ENCODE measurements at places on chromosomes 2 and 18.

GRCh38 chr18:79698668-79699335 lies 19.2 kb downstream of the CTDP1 start:
- DNase-seq, result no peak

DNA sequence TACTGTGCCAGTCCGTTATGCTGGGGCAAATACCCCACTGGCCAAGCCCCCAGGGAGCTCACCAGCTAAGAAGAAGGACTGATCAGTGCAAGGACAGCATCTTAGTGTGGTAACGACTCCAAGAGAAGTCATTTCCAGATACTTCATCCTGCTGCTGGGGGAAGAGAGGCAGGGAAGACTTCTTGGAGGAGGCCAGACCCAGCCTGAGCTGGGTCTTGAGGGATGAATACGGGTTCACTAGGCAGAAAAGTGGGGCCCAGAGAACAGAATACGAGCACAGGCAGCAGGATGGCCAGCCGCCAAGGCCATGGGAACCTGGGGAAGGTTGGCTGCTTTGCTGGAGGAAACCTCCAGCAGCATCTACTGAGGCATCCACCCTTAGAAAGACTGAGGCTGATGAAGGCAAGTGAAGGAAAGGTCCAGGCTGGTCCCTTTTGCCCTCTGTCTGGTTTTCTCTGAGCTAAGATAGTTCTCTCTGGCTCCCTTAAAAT lies 84.1 kb downstream of the GLI2 start:
- no peak for DNase-seq

- no peak for DNase-seq
These were observed 21.9 kb downstream of the EVA1A start for GRCh38 chr2:75538521-75539490.

- no peak for DNase-seq
These were observed 15.6 kb upstream of the CNDP1 start for GRCh38 chr18:74518456-74519295.

GRCh38 chr2:128293870-128294455 lies 24.7 kb downstream of the HS6ST1 start:
- no peak for DNase-seq

DNA sequence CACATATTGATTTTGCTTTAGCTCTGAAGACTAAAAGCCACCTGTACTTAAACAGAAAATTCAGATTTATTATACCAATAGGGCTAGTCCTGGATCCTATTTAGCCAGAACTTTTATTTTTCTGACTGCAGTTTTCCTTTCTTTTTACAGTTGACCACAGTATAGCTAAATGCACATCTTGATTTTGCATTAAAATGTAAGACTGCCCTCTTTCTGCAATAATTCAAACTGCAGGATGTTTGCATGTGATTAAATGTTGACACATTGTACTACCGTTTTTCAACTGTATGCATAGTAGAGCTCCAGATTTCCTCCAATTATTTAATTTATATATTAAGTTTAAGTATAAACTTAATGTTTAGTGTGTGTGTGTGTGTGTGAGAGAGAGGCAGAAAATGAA lies 1262.9 kb downstream of the SUCLG1 start:
- DNase-seq, result peak; percentile 46

- no peak for DNase-seq
These were observed 46.4 kb upstream of the MRPL33 start for GRCh38 chr2:27724905-27725701.

GRCh38 chr2:62801814-62802523 lies 96.5 kb downstream of the EHBP1 start:
- no peak for DNase-seq

DNA sequence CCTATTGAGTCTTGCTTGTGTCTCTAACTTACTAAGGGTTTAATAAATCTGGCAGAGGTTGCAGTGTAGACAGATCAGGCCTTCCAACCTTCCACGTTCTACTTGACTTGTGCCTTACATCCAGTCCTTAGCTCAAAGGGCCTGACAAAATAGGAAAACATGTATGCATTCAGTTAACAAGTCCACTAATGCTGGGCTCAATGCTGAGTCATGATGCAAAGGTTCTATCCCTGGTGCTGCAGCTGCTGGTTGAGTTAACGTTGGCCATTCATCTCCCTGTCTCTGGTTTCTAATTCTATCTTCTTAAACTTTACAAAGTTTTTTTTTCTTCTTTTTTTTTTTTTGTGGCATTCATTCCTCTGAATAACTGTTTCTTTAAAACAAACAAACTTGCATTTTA lies 46.3 kb upstream of the ITGB6 start:
- peak; percentile 27 for DNase-seq

DNA sequence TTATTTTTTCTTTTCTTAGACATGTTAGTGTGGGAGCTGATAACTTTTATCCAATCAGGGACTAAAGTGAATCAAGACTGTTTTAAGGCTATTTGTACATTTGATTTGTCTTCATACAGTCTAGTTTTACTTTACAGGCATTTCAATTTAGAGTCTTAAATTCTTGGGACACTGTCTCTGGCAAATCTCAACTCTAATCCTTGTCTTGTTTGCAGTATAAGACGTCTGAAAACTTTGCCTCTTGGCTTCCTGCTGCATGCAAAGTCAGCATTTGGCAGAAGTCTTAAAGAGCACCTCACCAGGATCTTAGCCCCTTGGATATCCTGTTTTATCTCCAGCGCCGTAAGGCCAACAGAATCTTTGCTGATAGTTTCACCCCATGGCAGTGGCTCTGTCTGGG lies 30.3 kb downstream of the SPOPL start:
- DNase-seq, result no peak

GRCh38 chr18:48303883-48304282 lies 105.3 kb downstream of the ZBTB7C start:
- DNase-seq, result no peak

DNA sequence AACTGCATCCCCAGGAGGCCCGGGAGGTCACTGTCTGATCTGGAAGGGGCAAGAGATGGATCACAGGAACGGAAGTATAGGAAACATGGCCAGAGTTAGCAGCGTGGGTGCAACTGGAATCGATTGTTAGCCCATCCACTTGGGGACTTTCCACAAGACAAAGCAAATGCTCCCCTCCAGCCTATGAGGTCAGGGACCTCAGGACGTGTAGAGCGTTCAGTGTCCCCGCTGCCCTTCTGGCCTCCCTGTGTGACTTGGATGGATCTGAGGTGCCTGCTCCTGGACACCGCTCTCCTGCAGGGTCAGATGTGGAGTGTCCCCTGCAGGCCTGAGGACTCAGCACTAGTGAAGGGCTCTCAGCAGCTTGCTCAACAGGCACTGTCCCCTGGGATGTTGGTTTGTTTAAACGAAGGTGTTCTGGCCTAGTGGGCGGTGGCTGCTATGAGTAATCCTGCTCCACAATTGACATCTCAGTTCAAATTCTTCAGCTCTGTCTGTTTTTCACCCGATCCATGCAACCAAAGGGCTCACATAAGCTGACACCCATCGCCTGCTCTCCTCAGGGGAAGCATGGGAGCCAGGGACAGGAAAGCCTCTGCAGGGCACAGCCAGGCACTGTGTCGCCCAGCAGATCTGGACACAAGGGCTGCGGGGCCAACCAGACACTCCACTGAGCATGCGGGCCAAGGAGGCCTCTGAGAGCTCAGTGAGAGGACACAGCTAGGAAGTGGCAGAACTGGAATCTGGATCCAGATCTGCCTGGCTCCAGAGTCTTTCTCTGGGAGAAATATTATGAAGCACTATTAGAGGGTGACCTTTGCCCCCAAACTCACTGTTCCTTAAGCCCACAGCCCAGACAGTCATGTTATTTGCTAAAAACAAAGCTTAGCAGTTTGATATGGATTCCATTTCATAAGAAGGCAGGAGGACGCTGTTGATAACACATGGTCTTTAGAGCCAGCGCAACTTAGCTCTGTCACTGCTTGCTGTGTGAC lies 78.5 kb downstream of the RHOB start:
- peak; percentile 42 for DNase-seq

- no peak for DNase-seq
These were observed 2.4 kb upstream of the MAPRE3 start for GRCh38 chr2:26968001-26968400.

DNA sequence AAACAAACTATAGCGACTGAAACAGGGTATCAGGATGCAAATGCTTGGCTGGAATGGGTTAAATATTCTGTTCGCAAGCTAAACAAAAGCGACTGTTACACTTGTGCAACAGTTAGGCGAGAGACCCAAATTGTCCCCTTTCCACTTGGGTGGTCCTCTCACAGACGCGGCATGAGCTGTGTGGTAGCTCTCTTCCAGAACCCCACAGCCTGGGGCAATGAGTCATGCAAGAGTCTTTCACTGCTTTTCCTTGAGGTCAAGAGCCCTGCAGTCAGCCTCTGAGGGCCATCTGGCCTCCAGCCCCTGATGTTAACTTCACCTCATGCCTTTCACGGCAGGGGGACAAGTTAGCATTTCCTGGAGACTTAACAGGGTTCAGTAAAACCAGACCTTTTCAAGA lies 25.7 kb downstream of the SULT1C4 start:
- DNase-seq, result peak; percentile 65

DNA sequence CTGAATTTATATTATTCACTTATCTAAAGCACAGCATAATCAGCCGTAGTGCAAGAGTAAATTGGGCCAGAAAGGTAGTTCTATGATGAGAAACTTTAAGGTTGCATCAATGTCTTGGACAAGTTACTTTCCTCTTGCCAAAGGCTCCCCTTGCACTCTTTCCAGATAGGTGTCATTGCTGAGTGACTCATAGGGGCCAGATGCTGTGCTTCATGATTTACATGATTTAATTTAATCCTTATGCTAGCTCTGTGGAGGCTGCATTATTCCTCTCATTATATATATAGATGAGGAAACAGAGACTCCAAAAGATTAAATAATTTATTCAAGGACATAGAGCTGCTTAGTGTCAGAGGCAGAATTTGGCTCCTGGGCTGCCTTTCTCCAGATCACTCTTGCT lies 5.0 kb downstream of the CFAP221 start:
- DNase-seq, result no peak

GRCh38 chr2:221347471-221347870 lies 224.6 kb downstream of the EPHA4 start:
- DNase-seq, result no peak

GRCh38 chr18:10971717-10972116 lies 177.7 kb downstream of the PIEZO2 start:
- no peak for DNase-seq

DNA sequence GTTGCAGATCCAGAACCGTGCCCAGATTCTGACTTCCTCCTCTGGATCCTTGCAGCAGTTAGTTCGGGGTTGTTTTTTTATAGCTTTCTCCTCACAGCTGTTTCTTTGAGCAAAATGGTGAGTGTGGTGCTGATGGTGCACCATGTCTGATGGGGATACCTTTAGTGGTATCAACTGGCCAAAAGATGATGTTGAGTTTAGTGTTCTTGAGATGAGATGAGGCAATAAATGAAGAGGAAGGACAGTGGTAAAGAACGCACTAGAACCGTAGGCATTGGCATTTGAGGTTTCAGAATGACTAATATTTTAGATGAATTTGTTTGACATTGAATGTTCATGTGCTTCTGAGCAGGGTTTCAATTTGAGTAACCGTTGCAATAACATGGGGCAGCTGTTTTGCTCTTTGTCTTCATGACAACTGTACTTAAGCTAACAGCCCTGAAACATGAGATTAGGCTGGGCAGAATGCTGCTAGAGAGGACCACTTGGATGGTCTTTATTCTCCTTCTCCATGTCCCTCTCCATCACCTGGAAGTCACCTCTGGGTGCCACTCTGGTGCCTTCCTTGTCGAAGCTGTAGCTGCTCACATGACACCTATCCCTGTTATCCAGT lies 3.9 kb downstream of the CTLA4 start:
- DNase-seq, result no peak

GRCh38 chr2:1931003-1931914 lies 186.9 kb upstream of the PXDN start:
- no peak for DNase-seq

GRCh38 chr2:147846412-147847081 lies 1.7 kb downstream of the ACVR2A start:
- no peak for DNase-seq

GRCh38 chr2:36140391-36140790 lies 215.2 kb upstream of the CRIM1 start:
- no peak for DNase-seq

- no peak for DNase-seq
These were observed 32.8 kb downstream of the KATNAL2 start for GRCh38 chr18:46950064-46950656.

DNA sequence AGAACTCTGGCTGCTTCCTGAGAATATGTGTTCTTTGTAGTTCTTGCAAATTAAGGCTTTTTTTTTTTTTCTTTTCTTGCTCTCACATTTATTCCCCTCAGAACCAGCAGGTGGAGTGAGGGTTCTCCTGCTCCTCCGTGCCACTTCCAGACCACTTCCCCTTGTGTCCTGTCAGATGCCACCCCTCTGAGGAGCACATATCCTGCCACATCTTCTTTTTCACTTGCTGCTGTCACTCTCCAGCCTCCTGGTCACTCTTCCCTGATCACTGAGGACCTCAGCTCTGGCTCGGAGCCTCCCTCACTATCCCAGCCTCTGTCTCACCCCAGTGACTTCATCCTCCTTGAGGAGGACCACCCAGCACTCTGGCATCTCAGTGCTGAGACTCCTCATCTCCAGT lies 100.5 kb downstream of the TACR1 start:
- peak; percentile 51 for DNase-seq

DNA sequence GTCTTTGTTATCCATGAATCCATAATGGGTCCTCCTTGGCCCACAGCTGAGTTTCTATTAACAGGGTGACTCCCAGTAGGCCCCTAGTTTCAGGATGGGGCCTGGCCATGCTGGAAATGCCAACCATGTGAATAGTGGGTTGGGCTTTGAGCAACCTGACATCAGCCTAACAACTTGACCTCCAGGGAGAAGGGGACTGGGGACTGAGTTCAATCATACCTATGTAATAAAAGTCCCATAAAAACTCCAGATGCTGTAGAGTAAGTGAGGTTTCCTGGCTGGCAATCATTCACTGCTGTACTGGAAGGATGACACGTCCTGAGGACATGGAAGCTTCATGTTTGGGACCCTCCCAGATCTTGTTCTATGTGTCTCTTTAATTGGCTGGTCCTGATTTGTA lies 7.9 kb downstream of the REV1 start:
- no peak for DNase-seq

DNA sequence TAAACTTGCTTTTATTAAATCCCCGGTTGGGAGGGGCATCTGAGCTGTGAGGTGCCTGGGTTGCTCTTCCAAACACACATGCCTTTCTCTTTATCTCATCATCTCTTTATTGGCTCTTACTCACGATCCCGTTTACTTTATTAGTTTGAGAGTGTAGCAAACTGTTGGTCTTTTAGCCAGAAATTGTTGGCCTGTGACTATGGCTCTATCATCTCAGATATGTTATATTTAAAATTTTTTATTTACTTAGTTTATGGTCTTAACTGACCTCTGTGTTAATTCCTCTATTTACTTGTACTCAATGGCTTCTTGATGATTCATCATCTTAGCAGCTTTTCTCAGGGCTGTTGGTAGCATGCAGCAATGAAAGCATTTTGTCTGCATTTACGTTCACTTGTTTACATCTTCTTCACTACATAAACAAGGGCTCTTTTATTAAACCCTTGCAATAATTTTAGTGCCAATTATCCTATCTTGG lies 408.4 kb downstream of the HRH4 start:
- DNase-seq, result peak; percentile 84
